ENCODE measurements at places on chromosomes 4 and X.

- DNase-seq = no peak
These were observed 85.1 kb downstream of the USP46 start for GRCh38 chr4:52574036-52574435.

DNA sequence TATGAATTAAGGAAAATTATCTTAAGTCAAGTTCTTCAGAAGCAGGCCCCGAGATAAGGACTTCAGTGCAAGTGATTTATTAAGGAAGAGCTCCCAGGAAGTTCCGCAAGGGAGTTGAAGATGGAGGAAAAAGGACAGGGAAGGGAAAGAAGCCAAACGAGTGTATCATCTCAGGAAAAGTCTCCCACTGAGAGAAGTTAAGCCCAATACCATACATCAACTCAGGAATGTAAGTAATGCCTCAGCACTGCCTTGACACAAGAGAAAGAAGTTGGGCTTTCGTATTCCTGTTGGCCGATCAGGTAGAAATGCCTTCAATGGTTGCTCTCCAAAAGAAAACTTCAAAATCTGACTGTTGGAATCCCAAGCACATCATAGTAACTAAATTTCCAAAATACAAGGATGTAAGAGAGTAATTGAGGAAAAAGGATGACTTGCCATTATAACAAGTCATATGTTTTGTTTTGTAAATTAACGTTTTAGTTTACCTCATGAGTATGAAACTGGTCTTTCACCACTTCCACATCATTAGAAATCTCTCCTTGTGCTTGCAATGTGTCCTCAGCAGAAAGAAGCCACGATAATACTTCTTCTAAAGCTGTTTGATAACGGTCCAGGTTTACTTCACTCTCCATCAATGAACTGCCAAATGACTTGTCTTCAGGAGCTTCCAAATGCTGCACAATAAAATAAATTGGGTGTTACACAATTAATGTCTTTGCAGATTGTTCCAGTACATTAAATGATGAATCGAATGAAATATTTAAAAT is 566.7 kb downstream of the DMD start:
- no peak for DNase-seq

GRCh38 chr4:125836597-125837195 is 521.9 kb downstream of the FAT4 start:
- no peak for DNase-seq

GRCh38 chr4:2768921-2769336 is 12.8 kb upstream of the TNIP2 start:
- no peak for DNase-seq

DNA sequence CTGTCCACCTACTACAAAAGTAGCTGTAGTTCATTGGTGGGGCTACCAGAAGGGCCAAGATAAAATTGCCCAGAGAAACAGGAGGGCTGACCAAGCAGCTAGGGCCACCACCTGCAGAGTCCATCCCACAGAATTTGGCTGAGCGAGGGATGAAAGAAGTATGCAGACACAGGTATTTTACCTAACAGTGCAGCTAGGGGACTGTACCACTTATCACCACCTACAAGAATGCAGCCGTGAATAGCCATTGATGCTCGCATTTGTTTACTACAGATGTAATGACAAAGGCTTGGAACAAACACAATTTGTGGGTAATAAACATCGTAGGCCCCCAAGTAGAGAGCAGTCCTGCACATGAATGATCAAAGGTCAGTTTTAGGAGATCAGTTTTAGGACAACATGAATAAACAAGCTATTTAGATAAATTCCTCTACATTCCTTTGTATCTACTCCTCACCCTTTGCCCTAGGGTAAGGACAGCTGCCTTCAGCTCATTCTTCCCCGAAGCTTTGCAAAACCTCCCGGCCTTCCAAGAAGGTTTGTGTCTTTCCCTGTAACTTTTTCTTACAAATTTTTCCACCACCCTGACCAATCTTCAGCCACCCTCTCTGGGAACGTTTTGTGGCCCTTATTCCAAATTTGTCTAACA is 49.5 kb downstream of the ZNF718 start:
- DNase-seq = no peak

DNA sequence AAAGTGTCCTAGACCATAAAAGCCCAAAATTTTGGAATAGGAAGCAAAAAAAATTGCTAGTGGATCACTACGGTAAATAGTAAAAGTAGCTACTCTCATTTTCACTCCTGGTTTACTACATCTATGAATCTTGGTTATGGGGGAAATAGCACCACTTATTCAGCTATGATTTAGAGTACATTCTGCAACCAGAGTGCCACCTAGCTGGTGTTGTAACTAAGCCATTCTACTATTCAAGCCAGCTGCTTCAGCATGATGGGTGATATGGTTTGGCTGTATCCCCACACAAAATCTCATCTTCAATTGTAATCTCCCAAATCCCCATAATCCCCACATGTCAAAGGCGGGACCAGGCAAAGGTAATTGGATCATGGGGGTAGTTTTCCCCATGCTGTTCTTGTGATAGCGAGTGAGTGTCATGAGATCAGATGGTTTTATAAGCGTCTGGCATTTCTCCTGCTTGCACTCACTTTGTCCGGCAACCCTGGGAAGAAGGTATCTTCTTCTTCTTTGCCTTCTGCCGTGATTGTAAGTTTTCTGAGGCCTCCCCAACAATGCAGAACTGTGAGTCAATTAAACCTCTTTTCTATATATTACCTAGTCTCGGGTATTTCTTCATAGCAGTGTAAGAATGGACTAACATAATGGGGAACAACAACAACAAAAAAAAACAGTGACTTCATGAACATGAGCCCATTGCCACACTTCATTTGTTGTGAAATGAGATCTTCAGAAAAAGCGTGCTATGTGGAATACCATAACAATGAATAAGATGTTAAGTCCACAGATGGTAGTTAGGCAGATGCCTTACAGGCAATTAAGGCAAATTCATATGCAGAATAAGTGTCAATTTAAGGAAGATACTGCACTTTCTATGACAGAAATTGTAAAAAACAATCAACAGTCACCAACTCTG is 280.1 kb downstream of the PABPC4L start:
- DNase-seq = peak; percentile 90

DNA sequence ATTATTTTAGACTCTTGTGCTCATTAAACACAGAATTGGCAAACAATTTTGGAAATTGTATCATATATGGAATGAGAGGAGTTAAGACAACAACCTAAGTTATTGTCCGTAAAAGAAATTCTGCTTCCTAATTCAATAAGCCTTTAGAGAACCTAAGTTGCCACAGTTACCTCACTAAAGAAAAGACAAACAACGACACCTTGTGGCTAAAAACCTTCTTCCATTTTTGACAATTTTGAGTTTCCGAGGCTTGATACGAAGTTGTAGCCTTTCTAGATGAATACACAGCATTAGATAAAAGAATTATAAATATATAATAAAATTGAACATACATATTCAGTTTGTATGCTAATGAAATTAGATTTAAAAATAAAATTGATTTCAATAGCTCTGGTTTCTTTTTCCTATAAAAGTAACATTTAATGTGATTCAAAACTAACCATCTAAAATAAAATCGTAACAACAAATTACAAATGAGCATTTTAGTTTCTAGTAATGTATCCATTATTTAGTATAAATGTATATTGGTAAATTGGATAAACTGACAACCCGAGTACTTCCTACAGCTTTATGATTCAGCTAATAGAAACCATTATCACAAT is 275.1 kb downstream of the GPM6A start:
- peak; percentile 72 for DNase-seq

DNA sequence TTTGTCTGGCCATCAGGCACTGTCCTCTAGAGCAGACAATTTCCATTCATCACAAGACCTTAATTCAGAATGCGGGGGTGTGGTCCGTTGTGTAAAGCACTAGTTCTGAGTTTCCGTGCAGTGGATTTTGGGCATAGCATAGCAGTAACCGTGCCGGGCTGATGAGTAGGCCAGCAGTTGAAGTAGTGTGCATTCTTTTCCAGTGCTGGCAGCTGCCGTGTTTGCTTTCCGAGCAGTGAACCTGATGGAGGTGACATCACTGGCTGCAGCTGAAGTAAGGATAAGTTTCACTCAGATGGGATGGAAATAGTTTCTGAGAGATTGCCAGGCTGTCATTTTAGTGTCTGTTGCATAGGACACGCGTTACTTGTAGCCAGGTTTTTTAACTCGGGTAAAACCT is 107.0 kb upstream of the STIM2 start:
- DNase-seq = peak; percentile 84

DNA sequence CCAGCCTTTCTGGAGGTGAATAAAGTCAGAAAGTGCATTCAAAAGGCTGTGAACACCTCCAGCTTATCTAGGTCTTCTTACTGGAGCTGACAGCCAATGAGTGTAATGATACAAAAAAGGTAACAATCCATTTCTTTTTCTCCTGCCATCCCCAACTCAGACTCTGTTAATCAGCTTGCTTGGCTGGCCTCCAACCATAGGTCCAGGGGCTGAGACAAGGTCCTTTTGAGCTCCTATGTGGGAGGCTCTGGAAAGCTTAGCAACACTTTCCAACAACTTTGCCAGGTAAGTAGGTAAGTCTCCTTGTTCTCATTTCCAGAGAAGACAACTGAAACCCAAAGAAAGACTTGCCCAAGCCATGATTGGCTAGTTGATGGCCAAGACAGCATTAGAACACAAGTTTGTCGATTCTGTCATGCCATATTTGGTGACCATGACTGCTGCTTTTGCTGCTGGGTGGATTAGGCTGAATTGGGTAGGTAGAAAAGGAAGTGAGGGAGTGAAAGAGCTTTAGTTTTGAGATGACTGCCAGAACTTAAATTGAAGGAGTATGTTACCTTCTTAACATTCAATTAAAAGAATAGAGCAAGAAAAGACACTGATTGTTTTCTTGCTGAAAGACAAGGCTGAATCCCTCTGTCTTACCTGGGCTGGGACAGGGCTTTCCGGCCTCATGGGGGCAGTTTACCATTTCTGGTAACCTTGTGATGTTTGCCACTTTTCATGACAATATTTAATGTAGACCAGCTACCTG is 22.8 kb downstream of the VSIG4 start:
- DNase-seq = no peak

- DNase-seq = no peak
These were observed 71.1 kb upstream of the NLGN4X start for GRCh38 chrX:6299724-6300123.

DNA sequence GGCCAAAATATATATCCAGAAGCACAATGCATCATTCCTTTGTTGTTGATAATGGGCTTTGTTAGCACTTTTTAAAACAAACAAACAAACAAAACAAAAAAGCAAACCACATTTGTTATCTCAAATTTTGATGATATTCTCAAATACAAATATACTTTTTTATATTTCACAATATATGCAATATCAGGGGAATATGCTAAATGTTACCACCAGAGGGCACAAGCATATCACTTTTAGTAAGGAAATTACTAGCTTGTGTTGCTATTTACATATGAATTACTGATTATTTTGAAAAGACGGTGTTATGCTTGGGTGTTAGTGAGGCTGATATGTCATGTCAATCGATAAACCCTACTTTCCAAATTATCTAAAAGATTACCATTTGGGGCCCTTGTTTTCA is 29.1 kb downstream of the RIPPLY1 start:
- DNase-seq = peak; percentile 40

DNA sequence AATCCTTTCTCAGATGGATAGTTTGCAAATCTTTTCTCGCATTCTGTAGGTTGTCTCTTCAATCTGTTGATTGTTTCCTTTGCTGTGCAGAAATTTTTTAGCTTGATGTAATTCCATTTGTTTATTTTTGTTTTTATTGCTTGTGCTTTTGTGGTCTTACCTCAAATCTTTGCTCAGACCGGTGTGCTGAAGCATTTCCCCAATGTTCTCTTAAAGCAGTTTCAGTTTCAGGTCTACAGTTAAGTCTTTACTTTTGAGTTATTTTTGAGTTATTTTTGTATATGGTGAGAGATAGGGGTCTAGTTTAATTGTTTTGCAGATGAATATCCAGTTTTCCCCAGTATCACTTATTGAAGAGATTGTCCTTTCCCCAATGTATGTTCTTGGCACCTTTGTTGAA is 18.2 kb upstream of the SLC25A14 start:
- DNase-seq = no peak

GRCh38 chrX:135509885-135510284 is 10.6 kb upstream of the INTS6L start:
- DNase-seq = no peak

DNA sequence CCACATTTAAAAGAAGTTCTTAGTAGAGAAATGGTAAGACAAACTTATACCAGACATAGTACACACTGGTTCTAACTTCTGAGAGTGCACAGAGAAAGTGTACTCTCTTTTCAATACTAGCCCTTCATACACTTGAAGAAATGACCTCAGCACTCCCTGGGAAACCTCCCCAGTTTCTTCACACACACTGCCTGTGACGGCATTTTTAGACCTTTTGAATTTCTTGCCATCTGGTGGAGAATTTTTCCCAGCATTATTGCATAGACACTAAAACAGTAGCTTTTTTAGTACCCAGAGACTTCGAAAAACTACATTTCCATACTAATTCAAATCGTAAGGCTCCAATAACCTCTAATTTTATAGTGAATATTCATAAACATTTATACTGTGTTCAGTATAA is 341.6 kb upstream of the MAOA start:
- no peak for DNase-seq

DNA sequence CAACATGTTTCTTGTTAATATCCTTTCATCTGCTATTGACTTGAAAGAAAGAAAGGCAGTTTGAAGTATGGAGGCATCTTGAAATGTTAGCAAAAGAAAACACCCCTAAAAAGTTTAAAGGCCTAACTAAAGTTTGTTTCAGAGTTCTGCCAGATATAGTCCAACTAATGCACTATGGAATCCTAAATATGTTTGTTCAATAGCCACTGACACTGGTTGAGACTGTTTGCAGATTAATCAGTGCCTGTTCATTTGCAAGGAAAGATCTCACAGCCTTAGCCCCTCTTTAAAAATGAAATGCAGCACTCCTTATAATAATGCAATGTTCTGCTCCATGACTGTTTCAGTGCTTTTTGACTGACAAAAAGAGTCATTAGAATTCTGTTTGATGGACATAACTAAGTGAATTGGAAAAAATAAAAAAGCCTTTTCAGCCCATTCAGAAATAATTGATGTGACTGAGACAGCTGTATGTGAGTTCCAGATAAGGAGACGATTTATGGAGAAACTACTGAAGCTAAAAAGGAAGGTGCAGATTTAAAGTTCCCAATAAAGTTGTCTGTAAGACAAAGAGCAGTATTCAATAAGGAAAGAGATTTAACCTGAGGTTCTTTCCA is 192.0 kb downstream of the PCDH7 start:
- DNase-seq = no peak

- DNase-seq = no peak
These were observed 132.7 kb downstream of the ARHGAP10 start for GRCh38 chr4:147864607-147865006.

- DNase-seq = no peak
These were observed 14.7 kb downstream of the RHOH start for GRCh38 chr4:40211224-40212185.

DNA sequence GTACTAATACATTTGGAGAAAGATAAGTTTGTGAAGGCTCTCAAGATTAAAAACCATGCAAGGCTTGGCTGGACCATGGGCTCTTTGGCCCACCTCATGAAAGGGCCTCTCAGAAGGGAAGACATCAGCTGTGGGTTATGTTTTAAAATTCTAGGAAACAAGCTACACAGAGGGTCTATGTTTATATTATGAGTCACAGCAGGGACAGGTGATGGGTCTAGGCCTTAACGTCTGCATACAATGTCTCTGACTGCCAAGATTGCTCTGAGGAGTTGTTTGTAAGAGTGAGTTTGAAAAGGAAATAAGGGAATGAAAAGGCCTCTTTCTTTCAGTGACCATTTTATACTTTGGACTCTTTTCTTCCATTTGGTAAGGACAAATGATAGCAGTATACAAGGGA is 77.0 kb upstream of the ARMCX2 start:
- DNase-seq = no peak

- no peak for DNase-seq
These were observed 222.8 kb downstream of the TENM3 start for GRCh38 chr4:182465979-182466378.

GRCh38 chr4:126697748-126698147 is 935.0 kb upstream of the INTU start:
- DNase-seq = no peak

Data from NCI-H524 (cell line).